ENCODE measurements at places on chromosomes 1 and 21.

DNA sequence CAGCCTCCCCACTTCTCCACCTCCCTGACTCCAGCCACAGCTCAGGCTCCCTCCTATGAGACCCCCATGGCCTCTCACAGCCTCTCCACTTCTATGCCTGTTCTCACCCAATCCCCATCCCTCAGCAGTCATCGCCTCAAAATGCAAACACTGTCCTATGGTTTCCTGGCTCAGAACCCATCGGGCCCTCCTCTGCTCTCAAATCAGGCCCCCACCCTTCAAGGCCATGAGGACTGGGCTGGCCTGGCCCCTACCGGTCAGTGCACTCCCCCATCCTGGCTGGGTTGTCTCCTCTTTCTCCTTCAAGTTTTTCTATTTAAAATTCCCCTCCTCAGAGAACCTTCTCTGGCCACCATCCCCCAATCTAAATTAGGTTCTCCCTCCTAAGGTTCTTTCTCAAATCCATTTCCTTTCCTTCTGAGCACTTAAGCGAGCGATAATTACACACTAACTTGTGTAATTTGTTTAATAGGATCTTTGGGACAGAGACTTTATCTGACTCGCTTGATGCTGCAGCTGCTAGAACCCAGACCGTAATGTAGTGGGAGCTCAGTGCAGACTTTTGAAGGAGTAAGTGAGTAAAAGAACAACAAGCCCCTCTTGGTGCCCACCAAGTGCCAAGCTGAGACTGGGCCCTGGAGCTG, 347.2 kb downstream of the MATN1 start:
- no peak for DNase-seq

GRCh38 chr1:22236900-22237299, 94.0 kb upstream of the WNT4 start:
- DNase-seq, result no peak

DNA sequence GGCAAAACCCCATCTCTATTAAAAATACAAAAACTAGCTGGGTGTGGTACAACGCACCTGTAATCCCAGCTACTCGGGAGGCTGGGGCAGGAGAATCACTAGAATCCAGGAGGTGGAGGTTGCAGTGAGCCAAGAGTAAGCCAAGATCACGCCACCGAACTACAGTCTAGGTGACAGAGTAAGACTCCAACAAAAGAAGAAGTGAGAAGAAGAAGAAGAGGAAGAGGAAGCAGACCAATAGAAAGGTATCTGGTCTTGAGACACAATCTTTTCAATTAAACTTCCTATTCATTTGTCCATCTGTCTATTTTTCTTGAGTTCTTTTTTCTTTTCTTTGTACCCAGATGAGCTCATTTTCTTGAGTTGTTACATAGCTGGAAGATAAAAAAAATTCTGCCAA, 55.7 kb upstream of the ACADM start:
- no peak for DNase-seq

DNA sequence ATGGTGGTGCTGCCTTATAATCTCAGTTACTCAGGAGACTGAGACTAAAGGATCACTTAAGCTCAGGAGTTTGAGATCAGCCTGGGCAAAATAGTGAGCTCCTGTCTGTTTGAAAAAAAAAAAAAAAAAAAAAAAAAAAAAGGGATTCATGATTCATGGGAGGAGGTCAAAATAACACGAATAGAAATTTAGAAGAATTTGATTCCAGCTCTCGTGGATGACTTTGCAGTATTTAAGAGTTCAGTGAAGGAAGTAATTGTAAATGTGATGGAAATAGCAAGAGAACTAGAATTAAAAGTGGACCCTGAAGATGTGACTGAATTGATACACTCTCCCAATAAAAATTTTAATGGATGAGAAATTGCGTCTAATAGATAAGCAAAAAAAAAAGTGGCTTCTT, 15.8 kb downstream of the AUNIP start:
- no peak for DNase-seq

- DNase-seq, result no peak
Observed at GRCh38 chr1:59079434-59080140, 217.3 kb upstream of the FGGY start.

GRCh38 chr1:23187637-23188036, 19.0 kb upstream of the LUZP1 start:
- no peak for DNase-seq

Data from CD4-positive, alpha-beta T cell (primary cell).